ENCODE measurements at places on chromosomes 16 and 17.

DNA sequence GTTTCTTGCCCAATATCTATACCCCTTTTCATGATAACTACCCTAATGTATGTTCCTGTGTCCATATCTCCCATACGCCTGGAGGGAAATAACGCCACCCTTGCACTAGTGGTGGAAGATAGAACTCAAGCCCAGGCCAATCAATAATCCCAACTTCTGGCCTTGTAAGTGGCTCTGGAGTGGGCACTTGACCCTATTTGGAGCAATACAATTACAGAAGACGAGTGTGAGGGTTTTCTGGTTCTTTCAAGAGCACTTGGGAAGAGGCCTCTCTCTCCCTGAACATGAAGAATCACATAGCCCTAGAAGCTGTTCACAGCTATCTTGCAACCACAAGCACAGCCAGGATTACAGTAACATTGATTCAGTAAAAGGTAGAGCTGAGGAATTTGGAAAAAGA, 217.9 kb downstream of the RAB11FIP4 start:
- no peak for DNase-seq

GRCh38 chr16:19874026-19874425, 10.6 kb downstream of the GPRC5B start:
- peak; percentile 16 for DNase-seq

- DNase-seq, result no peak
Measured at GRCh38 chr16:58448890-58449289, 51.1 kb upstream of the NDRG4 start.

- DNase-seq, result peak; percentile 94
Measured at GRCh38 chr16:70251629-70252354, at the start of gene EXOSC6. Gene EXOSC6 (minus strand): TSS chr16:70251940. CDS start chr16:70251900, 40 bp downstream.

- DNase-seq, result peak; percentile 88
Measured at GRCh38 chr16:87431926-87432325, 39.8 kb downstream of the MAP1LC3B start.

DNA sequence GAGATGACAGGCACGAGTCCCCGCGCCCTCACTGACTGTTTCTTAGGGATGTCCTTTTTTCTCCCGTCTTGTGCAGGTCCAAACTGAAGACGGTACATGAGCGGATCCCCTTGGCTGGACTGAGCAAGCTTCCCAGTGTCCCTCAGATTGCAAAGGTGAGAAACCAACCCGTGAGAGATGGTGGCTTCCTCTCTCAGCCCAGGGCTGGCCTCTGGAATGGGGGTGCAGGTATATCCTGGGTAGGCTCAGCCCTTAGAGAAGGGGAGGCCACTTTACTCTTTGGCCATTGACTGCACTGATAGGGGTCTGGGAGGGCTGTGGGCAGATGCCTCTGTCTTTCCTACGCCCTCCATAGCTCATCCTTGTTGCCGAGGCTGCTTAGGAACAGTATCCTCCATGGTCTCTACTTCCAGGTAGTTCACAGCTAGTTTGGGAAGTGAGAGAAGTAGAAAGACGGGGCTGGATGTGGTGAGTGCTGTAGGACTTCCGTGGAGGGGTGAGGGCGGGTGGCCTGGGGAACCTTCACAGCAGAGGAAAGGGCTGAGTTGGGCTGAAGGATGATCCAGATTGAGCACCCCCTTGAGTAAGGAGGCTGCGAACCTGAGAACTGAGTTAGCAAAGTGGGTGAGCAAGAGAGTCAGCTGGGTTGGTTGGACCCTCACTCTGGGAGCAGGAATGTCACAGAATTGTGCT, 83.0 kb downstream of the OR1D5 start:
- no peak for DNase-seq
